HepG2 (cell line): ENCODE measurements at places on chromosomes 11 and 22. TPM values are rescaled to one million over a fixed set of nuclear protein-coding genes. Genes with fewer than 3 reads are reported as not detected.

Gene OTUB1
- total RNA-seq = 58.8 and 78.7 TPM in 2 replicates

DNA sequence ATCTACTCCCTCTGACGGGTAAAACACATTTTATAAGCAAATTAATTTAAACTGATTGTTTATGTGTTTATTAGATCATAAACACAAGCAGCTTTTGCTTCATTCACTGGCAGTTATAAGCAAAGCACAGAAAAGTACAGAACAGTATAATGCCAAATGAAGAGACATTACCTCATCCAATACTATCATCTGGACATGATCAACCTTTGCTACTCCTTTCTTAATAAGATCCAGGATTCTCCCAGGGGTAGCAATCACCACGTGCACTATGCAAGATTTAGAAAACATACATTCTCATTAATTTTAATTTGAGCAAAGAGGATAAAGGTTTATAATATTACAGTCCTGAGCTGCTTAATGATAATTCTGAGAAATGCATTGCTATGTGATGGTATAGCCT lies 27.9 kb downstream of the DDX6 start:
- H3K27ac ChIP-seq = no peak overlapping the region
- no peak overlapping the region for H3K4me3 ChIP-seq
- peaks cover 74% of the 10 kb centered on the region for H3K36me3 ChIP-seq
- no peak for DNase-seq
- H3K27me3 ChIP-seq = no peaks in the 10 kb centered on the region

Gene ARVCF
- 10.4 and 17.7 TPM in 2 replicates for total RNA-seq

DNA sequence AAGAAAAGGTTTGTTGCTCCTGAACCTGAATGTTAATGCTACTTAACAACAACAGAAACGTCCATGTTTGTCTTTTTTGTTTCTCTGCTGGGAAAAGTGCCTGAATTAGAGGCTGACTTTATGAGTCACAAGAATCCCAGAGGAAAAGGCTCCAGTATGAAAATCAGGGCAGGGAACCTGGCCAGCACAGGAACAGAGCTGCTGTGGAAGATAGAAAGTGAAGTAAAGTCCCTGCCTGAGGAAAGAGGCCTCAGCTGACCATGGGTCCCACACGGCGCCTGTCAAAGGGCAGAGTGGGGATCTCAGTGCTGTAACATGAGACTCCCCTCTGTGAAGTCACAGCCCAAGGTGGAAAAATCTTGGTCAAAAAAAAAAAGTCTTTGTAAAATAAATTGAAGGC lies 632.3 kb upstream of the CCDC90B start:
- no peak for DNase-seq
- no peaks in the 10 kb centered on the region for H3K27me3 ChIP-seq
- H3K4me1 ChIP-seq = no peaks in the 10 kb centered on the region
